ENCODE measurements at places on chromosomes 6 and 20.

DNA sequence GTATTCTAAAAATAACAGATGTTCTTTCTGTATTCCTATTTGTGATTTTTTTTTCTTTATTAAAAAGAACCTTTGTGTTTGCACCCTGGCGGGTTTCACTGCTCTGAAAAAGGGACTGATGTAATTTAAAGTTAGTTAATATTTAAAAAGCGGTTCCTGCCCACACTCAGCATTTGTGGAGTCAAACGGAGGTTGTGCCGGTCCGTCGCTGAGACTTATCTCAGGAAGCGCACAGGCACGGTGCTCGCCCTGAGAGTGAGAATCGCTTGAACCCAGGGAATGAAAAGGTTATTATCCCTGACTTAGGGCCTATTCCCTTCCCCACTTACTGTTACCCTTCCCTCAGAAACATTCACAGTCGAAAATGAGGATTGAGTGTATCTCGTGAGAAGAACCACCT lies 366.7 kb downstream of the THBS2 start:
- no peak for DNase-seq

DNA sequence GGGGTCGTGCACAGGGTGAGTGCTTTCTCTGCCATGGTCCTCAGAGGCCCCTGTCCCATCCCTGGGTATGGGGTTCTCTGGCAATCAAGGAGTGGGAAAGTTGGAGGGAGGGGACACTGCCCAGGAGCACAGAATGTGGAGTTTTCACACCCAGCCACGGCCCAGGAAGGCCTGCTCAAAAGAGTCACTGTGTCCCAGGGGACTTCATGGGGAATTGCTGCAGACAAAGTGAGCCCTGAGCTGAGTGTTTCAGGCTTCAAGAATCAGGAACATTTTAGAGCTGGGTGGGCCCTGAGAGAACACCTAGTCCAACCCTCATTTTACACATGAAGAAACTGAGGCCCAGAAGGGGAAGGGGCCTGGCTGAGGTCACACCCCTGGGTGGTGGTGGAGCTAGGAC lies 5.7 kb downstream of the MAPK13 start:
- DNase-seq: no peak

GRCh38 chr6:170227521-170227983 lies 63.3 kb downstream of the DLL1 start:
- no peak for DNase-seq

- DNase-seq: no peak
These were observed 157.7 kb upstream of the AKAP12 start for GRCh38 chr6:151082079-151082478.

GRCh38 chr6:30227763-30228487 lies 14.7 kb upstream of the TRIM26 start:
- DNase-seq: peak; percentile 66

GRCh38 chr6:40410821-40411220 lies 176.3 kb downstream of the LRFN2 start:
- DNase-seq: no peak

- DNase-seq: no peak
These were observed 121.9 kb downstream of the INSM1 start for GRCh38 chr20:20489648-20490341.

DNA sequence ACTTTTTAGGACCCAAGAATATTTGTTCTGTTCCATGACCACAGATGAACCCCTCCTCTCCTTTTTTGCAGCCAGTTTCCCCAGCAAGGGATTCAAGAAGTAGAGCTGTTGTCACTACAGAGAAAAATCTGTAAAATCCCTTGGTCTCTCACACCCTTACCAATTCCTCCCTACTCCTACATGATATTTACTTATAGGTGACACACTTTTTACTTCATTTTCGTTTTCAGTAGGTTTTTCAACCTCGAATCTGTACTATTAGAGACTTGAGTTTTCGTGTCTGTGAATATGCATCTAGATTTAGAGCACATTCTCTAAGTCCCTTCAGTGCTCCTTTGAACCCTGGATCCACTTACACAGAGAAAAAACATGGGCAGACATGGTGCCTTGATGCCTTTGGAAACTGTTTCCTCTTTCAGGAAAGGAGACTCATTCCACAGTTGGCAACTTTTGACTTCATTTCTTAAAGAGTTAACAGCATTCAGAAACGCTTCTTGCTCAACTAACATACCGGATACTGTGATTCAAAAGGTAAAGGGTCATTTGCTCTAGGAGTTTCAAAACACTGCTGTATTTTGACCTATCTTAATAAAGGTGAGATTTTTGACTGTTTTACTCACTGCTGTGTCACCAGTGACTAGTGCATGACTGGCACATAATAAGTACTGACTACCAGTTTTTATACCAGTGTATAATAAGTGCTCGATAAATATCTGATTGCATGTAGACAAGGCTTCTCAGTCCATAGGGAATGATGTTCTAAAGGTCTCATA lies 50.6 kb downstream of the LAMA4 start:
- no peak for DNase-seq

GRCh38 chr6:106637717-106638341 lies 8.5 kb downstream of the QRSL1 start:
- DNase-seq: peak; percentile 53

DNA sequence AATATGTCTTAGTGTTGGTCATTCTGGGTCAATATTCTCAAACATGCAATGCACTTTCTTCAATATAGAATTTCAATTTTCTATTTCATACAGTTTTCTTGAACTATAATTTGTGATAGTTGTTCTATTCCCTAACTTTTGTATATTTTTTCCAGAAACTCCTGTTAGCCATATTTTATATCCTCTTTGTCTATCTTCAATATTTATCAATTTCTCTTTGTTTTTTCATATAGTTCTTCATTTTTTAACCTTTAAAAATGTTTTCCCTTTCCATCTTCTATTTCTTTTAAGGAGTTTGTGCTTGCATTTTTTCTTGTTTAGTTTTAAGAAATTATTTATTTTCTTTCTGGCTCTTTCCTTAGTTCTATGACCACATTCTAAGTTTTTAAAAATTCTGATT lies 42.0 kb upstream of the MBOAT1 start:
- DNase-seq: no peak

DNA sequence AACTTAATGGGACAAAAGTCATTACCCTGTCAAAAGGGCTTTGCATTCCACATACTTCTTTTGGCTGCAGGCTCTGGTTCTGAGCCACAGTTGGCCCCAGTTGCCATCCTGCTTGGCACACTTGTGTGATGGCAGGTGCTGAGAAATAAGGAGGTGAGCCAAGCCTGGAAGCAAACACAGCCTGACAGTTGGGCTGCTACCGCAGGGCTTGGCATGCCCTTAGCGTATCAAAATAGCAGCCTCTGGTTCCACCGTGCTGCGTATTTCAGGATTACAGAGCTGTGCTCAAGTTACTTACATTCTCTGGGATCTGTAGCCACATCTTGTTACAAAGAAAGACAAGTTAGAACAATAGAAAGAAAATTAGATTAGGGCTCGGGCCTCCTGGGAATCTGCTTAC lies 11.1 kb downstream of the MTHFD1L start:
- no peak for DNase-seq

GRCh38 chr20:44212792-44213191 lies 2.2 kb upstream of the OSER1 start:
- no peak for DNase-seq

GRCh38 chr6:163745536-163746400 lies 331.2 kb downstream of the QKI start:
- DNase-seq: no peak

- peak; percentile 43 for DNase-seq
These were observed 45.8 kb downstream of the TM9SF4 start for GRCh38 chr20:32155017-32155981.

DNA sequence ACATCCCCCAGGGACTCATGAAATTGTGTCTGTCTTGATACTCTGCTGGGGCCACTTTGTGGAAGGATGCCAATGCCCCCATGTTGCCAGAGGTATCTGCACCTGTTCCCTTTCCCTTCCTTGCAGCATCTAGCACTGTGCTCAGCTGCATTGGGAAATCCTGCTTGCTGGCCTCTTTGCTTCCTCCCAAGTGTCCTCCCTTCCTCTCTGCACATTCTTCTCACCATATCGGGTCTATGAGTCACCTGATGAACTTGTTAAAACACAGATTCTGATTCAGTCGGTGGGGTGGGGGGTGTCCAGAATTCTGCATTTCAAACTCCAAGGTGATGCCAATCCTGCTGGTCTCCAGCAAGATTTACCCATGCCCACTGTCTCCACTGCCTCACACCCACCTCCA lies 467.8 kb downstream of the PTPRT start:
- no peak for DNase-seq

DNA sequence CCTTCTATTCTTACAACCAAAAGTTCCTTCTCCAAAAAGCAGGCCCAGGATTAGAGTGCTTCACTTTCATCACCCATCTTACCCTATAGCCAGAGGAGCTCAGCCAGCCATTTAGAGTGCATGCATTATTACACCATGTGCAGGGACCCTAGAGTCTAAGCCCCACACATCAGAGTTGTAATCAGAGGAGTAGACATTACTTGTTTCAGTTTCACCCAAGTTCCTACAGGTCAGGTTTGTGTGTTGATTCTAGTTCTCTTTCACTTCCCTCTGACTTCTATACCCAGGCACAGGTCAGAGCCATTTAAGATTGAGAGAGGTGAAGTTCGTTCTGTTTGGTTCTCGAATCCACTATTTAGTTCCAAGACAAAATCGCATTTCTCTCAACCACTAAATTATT lies 16.3 kb upstream of the ARFGEF3 start:
- no peak for DNase-seq

- DNase-seq: no peak
These were observed 7.7 kb upstream of the BACH2 start for GRCh38 chr6:90304308-90304707.

- DNase-seq: no peak
These were observed 12.6 kb downstream of the SRC start for GRCh38 chr20:37358366-37359150.

DNA sequence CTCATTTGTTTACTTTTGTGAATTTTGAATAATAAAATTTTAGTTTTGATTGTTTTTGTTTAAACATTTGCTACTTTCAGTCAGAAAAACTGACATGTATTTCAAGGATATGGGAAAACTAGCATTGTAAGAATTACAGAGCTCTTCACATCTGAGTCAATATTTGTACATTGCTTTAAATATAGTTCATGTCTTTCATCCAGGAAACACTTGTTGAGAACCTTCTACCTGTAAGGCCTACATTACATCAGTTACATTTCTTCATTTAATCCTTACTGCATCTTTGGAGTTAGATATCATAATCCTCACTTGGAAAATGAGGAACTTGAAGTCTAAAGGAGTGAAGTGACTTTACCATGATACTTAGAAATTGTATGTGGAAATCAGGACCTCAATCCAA lies 242.9 kb downstream of the KCNQ5 start:
- no peak for DNase-seq

DNA sequence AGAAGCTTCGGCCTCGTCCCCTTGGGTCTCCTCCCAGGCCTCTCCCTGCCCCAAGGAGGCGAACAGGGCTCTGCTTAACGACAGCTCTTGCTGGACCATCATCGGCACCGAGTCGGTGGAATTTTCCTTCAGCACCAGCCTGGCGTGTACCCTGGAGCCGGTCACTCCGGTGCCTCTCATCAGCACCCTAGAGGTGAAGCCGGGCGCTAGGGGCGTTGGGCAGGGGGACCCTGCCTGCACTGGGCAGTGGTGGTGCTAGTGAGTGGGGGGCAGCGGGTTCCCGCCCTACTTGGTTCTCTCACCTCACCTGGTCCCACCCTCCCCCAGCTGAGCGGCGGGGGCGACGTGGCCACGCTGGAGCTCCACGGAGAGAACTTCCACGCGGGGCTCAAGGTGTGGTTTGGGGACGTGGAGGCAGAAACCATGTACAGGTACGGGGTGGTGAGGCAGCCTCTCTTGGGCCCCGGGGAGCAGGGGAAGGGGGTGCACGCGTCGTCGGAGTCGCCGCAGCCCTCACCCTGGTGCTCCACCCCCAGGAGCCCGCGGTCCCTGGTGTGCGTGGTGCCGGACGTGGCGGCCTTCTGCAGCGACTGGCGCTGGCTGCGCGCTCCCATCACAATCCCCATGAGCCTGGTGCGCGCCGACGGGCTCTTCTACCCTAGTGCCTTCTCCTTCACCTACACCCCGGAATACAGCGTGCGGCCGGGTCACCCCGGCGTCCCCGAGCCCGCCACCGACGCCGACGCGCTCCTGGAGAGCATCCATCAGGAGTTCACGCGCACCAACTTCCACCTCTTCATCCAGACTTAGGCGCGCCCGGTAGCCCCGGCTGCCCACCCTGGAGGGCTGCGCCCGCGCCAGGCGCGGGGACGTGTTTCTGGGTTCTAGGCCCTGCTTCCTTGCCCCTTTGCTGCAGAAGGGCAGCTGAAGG lies 8.3 kb upstream of the MATN4 start:
- no peak for DNase-seq

DNA sequence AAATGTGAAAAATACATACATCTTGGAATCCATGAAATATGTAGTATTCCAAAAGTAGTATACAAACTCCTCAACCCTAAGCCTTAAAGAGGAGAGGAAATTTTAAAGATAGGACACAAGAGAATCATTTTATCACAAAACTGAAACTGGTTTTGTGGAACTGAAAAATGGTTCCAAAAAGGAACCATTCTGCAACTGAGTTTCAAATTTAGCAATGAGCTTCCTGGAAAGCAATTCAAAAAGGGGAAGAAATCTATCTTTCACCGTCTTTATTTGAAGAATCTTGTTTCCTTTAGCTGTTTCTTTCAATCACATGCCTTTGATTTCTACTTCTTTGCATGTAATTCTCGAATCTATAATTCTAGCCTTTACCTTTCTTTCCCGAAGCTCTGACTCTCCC lies 32.2 kb upstream of the LAMP5 start:
- no peak for DNase-seq

DNA sequence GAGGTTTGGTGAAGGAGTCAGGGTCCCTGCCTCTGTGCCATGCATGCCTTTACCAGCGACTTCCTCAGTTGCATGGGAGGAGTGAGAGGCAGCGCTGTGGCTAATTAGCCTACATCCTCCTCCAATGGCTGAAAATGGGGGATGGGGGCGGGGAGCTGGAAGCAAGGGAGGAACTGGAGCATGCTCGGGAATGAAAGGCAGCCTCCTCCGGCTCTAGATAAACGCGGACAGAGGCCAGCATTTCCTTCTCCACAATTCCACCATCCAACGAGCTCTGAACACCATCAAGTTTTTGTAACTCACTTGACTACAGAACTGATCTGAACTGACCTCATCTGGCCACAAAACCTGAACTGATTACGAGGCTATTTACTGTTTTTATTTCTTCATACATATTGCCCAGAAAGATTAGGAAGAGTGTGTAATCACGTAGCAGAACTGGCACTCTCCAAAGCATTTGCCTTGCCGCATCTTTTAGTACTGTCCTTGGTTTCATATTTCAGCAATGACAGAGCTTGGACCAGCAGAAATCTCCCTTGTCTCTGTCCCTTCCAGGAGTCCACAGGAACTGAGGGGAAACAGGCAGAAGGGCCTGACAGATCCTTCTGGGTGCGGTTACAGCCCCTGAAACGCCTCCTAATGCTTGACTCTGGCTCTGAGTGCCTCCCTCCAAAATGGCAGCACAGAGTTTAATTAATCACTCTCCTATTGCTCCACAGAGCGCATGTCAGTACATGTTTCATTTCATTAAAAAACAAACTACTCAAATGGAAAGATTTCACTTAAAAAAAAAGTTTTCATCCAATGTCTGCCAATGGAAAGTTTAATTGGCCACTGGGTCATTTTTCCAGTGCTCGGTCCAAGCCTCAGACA lies 58.2 kb upstream of the TRAF3IP2 start:
- no peak for DNase-seq

All from GM13977 (cell line).